Bone marrow (tissue), 2 donors: ENCODE measurements at places on chromosomes 7 and 10.

- DNase-seq, result peak; percentile 3
Measured at GRCh38 chr10:129881641-129882040, 82.4 kb downstream of the EBF3 start.

DNA sequence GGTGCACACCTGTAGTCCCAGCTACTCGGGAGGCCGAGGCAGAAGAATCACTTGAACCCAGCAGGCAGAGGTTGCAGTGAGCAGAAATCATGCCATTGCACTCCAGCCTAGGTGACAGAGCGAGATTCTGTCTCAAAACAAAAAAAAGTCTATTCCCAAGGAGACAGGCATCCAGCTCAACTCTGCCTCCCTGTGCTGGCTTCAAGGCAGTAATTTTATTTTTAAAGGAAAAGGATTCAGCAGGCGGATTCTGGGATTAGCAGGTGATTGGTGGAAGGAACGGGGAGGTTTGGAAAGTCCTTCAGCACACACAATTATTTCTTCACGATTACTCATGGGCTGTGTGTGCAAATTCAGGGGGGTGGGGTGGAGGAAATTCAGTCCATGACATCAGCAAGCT is 242.9 kb downstream of the PAXIP1 start:
- DNase-seq, result no peak

- no peak for DNase-seq
Measured at GRCh38 chr10:125584954-125585353, 98.0 kb downstream of the TEX36 start.

- DNase-seq, result no peak
Measured at GRCh38 chr10:112716076-112716475, 234.0 kb upstream of the TCF7L2 start.

DNA sequence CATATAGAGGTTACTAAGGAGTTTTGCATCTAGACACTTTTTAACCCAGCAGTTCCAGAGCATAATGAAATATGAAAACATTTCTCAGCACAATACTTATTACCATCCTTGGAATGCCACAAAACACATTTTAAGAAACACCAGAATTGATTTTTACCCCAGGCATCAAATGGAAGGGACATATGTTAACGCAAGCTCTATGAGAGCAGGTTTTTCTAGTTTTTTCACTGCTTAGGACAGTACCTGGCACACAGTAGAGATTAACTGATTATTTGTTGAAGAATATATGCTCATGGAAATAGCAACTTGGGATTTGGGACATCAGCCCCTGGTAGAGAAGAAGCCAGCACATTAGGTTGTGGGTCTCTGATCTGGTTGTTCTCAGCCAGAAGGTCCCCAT is 67.0 kb upstream of the ARID5B start:
- no peak for DNase-seq

DNA sequence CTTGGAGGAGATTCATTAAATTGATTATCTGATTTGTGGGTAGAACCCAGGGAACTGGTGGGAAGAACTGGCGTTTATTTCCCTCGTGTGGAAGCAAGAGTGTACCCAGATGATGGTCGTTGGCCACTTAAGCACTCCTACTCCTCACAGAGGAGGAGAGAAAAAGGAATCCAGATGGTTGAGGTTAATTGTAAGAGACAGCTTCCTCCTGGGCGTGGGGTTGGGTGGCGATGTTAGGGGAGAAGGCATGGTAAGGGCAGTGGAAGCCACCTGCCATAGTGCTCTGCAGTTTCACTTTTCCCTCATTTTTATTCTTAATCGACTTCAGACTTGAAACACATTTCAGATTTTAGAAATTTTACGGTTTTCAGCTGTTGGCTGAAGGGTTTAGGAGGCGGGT is 104.1 kb downstream of the DOCK1 start:
- no peak for DNase-seq

- DNase-seq, result no peak
Measured at GRCh38 chr7:26195867-26196657, 4.5 kb downstream of the HNRNPA2B1 start.

DNA sequence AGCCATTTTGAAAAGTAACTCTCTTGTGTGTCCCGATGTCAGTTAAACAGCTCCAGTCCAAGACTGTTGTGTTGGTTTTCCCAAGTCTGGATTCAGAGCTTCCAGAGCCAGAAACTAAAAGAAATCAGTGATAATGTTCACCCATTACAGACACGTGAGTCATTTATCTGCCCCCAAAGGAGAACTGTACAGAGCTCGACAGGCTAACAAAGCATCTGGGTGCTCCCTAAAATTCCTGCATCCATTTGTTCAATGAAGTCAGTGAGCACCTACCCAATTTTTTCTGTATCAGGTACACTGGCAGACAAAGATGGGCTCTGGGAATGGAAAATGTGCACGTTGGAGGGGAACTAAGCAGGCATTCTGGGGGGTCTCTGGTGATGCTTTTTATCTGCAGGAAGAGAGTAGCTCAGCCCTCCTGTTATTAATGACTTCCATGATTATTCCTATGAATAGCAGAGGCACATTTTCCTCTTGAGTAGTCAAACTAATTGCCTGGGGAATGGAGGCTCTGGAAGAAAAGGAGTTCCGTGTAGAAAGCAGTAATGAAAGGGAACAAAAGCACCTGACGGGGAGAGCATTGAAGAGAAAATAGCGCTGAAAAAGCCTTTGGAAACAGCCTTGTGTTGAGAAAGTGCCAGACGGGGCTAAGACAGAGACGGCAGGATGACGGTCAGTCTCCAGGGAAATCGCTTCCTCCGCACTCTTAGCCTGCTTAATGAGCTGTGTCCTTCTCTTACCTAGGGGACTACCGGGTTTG is 75.3 kb downstream of the GAD2 start:
- no peak for DNase-seq

DNA sequence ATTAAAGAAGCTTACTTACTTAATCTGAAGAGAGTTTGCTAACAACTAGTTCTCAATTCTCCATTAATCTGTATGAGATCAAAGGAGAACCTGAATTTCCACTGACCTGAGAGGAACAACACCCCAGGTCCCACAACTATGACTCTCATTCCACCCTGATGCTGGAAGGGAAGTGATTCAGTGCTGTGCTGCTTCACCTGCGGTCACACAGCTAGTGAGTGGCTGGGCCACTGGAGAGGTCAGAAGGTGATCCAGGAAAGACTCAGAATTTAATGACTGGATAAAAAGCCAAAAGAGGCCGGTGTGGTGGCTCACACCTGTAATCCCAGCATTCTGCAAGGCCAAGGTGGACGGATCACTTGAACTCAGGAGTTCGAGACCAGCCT is 23.6 kb downstream of the SORBS1 start:
- no peak for DNase-seq

DNA sequence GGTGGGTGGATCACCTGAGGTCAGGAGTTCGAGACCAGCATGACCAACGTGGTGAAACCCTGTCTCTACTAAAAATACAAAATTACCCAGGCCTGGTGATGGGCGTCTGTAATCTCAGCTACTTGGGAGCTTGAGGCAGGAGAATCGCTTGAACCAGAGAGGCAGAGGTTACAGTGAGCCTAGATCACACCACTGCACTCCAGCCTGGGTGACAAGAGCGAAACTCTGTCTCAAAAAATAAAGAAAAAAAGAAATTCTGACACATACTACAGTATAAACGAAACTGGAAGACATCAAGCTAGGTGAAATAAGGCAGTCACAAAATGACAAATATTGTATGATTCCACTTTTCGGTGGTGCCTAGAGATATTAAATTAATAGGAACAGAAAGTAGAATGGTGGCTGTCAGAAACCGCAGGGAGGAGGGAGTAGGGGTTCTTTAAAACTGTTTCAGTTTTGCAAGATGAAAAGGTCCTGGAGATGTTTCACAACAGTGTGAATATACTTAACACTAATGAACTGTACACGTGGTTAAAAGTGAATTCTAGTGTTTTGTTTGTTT is 23.2 kb downstream of the PILRA start:
- peak; percentile 77 for DNase-seq

DNA sequence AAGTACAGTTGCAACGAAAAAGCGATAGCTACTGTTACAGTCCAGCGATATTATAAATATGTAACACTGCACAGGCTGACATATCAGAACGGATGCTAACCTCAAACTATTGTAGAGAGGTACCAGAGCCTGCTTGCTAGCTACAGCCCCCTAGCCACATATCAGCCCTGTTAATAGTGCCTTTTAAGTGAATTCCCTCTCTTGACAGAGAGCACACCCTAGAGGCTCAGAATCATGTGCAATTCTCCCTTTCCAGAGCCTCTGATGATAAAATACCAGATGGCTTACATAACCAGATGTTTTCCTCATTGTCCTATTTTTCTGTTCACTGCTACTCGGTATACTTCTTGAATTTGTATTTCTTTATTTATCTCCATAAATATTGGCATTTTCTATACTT is 960.7 kb upstream of the CELF2 start:
- DNase-seq, result no peak

DNA sequence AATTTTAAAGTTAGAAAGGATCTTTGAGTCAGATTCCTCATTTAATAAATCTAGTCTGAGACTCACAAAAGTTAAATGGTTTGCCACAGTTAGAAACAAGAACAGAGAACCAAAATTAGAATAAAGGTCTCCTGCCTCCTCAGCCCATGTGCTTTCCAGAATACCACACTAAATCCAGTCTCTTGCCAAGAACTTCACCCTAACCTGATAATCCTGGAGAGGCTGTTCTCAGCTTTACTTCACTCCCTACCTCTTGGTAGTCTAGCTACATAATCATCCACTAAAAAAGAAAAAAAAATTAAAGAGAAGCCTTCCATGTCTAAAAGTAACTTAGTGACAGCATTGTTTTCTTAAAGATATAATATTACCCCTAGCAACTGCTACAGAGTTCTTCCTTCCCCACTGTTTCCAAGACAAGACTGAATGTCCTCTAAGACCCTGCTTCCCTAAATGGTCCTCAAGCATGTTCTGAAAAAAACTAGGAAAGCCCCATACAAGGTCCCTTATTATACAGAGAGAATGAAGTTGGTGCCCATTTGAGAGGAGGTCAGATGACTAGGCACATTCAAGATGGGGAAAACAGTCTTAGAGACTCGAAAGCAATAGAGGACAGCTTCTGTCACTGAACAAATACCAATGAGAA is 56.8 kb downstream of the ZNF438 start:
- DNase-seq, result no peak

DNA sequence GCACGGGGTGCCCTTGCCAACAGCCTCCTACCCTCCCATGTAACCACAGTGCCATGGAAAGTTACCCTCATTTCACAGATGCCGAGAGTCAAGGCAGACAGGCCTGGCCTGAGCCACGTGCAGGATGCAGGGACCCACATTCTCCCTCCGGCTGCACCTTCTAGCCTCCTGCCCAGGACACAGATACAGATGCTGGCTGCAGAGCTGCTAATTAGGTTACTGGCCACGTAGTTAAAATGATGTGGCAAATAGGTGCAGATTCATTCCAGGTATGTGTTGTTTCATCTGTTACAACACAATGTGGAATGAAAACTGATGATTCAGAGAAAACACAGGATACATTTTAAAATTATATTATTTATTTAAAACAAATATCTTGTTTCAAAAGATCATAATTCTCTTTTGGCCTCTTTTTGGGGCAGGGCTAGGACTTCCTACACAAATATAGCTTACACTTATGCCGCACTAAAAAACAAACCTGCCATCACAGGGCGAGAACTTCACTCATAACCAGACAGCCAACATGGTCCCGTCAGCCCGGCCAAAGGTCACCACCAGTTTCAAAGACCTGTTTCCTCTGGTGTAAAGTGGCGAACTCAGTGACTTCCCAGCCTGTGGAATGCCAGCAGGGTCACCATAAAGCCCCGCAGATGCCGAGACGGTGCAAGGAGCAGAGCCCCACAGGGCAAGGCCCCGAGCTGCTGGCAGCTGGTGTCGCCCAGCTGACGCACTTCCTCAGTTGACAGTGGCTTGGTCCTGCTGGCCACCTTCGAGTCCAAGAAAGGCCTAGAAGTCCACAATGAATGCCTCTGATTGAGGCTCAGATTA is 83.5 kb downstream of the TNS3 start:
- no peak for DNase-seq

GRCh38 chr10:121121462-121121861 is 270.3 kb downstream of the WDR11 start:
- no peak for DNase-seq

DNA sequence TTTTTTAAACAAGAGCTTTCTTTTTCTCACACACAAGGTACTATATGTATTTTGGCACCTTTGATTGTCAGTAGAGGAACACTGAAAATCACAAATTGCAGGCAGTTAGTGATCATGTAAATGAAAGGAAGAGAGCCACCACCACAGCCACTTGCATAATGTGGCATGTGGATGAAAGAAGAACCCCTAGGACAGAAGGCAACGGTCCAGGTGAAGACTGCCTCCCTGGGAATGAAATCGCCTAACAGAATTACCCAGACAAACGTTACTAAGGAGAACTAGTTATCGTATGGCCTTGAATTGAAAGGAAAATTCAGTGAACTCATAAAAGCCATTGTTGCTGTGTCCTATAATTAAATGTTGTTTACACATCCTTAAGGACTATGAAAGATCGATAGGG is 41.2 kb upstream of the PTPRZ1 start:
- no peak for DNase-seq

DNA sequence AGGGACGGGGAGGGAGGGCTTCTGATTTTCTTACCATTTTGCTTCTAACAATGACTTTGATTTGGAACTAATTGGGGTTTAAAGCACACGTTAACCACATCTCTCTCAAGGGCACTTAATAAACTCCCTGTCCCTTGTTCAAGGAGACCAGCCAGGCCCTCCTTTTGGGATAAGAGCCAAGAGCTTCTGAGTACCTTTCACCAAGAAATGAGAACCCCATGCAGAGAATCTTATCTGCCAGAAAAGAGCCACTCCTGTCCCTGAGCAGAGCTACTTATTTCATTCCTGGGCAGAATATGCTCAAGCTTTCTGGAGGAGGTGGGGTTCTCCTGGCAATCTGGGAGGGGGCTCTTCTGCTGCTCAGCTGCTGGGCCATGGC is 574.6 kb downstream of the GALNT17 start:
- DNase-seq, result no peak

- no peak for DNase-seq
Measured at GRCh38 chr10:103680869-103681236, 174.5 kb downstream of the SH3PXD2A start.

DNA sequence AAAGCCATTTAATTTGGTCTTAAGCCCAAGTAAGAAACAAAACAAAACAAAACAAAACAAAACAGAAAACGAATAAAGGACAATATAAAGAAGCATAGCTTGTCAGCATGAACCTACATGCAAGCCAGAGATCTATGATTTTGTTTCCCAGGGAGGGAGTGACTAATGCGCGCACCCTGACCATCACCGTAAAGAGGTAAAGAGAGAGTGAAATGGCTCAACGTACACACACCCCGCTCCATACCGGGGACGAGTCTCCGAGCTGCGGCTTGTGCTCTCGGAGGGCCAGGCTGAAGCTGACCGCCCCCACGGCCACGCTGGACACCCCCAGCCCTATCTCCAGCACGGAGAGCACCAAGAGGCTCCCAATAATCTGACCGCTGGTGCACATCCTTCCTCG is 1.1 kb downstream of the TMEM196 start:
- no peak for DNase-seq

- DNase-seq, result peak; percentile 61
Measured at GRCh38 chr10:91163869-91164474, 56.5 kb upstream of the PCGF5 start.

GRCh38 chr7:67346126-67346525 is 349.5 kb downstream of the TYW1 start:
- DNase-seq, result no peak
